Fibroblast of gingiva (primary cell): ENCODE measurements at places on chromosomes 1 and 21.
A peak's percentile ranks its signal among the peaks of the same experiment; 100 is the strongest.

DNA sequence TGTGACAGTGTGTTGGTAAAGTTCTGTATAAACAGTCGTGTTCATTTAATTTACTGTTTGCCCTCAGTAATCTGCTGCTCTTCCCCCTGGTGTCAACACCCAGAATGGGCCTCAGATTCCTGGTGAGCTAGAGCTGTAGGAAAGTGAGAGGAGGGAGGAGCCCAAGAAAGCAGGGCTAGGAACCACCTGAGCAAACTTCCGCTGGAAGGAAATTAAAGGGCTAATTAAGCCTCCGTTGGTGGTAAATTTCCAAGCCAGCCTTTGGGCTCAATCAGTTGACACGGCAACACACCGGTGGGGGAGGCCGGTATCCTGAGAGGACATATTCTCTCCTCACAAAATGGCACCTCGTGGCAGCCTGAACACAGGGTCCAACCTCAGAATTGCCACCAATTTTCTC is 32.9 kb downstream of the RAB3B start:
- no peak for DNase-seq

- peak; percentile 32 for DNase-seq
Observed at GRCh38 chr1:210448297-210448892, 119.7 kb downstream of the HHAT start.

DNA sequence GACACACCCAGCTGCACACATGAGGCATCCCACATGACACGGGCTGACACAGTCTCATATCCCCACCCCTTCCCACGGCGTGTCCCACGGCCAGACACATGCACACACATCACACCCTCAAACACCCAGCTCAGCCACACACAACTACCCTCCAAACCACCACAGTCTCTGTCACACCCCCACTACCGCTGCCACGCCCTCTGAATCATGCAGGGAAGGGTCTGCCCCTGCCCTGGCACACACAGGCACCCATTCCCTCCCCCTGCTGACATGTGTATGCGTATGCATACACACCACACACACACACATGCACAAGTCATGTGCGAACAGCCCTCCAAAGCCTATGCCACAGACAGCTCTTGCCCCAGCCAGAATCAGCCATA is 22.6 kb downstream of the PODN start:
- DNase-seq, result no peak

DNA sequence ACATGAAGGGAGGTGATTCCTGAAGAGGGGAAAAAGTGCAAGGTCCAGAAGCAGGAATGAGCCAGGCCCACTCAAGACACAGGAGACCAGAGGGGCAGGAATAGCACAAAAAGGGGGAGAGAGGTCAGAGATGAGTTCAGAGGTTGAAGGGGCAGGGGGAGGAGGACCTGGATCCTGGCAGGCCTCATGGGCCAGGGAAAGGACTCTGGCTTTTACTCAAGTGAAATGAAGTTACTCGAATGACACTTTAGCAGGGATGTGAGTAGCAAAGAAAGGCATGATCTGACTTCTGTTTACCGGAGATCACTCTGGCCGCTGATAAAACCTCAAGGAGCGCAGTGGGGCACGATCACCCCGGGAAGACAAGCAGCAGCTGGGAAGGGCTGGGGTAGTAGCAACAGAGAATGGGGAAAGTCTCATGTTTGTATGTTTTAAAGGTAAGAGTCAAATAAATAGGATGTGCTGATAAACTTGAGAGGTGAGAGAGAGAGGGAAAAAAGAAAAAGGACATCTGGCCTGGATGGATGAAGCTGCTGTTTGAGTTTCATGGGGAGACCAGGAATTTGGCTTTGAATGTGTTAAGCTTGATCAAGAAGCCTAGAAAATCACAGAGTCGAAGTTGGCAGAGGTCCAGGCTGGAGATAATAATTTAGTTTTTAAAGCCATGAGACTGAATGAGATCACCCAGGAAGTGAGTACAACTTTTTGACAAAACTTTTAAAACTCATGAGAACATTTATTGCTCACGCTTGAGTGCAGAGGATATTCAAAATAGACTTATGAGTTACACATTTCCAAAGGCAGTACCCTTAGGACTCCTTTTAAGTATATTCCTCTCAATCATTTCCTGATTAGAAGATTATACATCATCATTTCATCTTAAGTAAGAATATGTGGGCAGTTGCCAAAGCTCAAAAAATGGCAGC is 156.0 kb downstream of the RERE start:
- DNase-seq, result peak; percentile 46

- DNase-seq, result no peak
Observed at GRCh38 chr1:230170622-230171021, 103.6 kb downstream of the GALNT2 start.

- DNase-seq, result no peak
Observed at GRCh38 chr21:32929633-32930038, 96.1 kb upstream of the OLIG2 start.
